ENCODE measurements at places on chromosomes 2 and 18.
A peak's percentile ranks its signal among the peaks of the same experiment; 100 is the strongest.

- peak; percentile 16 for DNase-seq
These were observed 226.6 kb downstream of the ALPK2 start for GRCh38 chr18:58402247-58402646.

GRCh38 chr2:95122197-95122551 is 566 bp upstream of the MRPS5 start:
- no peak for DNase-seq

DNA sequence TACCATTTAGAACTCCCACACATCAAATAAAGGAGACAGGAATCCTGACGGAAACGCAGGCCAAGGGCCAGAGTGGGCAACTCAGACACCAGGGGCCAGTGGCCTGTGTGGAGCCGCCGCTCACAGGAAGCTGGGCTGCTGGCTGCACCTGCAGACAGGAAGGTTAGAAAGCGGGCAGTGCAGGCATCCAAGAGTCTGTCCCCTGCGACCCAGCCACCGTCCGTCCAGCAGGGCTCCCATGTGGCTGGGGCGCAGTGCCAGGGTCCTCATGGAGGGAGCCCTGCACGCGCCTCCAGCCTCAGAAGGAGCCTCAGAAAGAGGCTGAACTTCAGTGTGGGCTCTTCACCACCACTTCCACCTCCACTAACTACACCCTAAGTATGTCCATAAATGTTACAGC is 2.5 kb upstream of the ANO7 start:
- DNase-seq: no peak

DNA sequence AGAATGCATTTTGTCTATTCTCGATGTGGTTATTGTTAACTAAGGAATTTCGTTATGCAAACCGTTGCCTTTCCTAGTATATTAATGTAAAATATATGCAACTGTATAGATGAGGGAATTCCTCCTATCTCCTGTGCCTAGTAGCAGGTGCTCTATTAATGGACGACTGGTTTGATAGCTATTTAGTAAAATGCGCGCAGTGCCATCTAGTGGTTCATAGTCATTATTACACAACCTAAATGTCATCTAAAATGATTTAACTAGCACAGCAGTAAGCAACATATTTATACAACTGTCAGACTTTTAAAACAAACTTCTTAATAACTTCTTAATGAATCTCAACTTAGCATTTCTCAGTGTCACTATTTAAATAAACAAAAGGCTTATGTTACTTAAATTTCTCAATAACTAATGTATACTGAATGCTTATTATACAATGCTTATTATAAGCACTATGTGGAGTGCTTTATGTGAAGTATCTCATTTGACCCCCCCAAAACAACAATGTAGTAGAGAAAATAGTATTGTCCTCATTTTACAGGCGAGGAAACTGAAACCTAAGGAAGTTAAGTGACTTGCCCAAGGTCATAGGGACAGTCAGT is 77.9 kb downstream of the DTNA start:
- DNase-seq: peak; percentile 19

GRCh38 chr18:50729376-50729775 is 90.4 kb downstream of the MRO start:
- DNase-seq: no peak

- DNase-seq: peak; percentile 8
These were observed 353.8 kb downstream of the RND3 start for GRCh38 chr2:150133623-150134022.

- no peak for DNase-seq
These were observed 32.1 kb downstream of the HK2 start for GRCh38 chr2:74865770-74866674.

DNA sequence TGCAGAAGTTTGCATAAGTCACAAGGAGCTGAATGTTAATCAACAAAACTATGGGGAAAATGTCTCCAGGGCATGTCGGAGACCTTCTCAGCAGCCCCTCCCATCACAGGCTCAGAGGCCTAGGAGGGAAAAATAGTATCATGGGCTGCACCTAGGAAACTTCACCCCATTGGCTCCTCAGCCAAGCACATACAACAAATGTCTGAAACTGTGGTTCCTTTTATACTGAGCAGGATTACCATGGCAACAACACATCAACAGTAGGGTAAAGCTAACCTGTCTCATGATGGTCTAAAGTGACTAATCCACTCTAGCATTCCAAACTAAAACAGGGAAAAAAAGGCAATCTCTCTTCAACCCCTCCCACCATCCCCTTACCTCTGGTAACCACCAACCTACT is 3.2 kb upstream of the NEMP2 start:
- no peak for DNase-seq

DNA sequence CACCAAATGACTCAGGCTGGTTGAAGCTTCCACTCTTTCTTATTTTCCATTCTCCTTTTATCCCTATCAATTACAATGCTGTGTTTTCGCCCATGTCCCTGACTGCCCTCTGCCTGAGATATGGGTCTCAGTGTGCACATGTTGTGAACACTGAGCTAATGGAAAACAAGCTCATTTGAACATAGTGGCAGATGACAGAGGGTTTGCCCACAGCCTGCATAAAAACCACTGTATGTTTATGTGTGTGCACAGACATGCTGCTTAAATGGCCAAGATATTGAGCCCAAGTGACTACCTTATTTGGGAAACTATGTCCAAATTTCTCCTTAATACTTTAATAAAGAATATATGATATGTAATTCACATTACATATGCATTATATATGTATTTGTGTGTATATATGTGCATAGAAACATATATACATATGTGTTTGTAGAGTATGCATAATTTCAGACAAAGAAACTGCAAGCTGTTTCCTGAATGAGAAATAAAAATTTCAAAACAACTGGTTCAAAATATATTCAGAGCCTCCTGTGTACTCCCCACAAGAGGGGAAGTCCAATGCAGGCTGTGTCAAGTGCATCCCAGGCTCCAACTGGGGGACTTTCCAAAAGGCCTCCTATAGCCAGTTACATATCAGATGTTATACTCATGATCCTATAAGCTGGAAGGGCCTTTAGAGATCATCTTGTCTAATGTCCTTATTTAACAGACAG is 92.7 kb upstream of the CD302 start:
- DNase-seq: no peak

All from BE2C (cell line).